HEK293T (cell line): ENCODE measurements at places on chromosomes 5 and 9.
A peak's percentile ranks its signal among the peaks of the same experiment; 100 is the strongest.

DNA sequence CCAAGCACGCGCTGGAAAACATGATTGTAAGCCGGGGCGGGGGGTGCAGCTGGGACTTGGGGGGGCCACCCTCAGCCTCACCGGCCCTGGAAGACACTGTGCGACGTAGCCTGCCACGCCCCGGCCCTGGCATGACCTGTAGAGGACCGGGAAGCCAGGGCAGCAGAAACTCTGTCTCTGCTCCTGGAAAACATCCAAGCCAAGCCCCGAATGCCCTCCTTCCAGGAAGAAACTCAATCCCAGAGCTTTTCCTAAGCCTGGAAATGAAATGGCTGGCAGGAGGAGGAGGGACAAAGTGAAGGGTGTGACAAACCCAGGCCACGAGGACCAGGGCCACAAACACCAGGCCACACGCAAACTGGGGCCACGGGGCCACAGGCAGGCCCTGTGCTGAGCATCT, 55.4 kb downstream of the KCNT1 start:
- no peak for DNase-seq

DNA sequence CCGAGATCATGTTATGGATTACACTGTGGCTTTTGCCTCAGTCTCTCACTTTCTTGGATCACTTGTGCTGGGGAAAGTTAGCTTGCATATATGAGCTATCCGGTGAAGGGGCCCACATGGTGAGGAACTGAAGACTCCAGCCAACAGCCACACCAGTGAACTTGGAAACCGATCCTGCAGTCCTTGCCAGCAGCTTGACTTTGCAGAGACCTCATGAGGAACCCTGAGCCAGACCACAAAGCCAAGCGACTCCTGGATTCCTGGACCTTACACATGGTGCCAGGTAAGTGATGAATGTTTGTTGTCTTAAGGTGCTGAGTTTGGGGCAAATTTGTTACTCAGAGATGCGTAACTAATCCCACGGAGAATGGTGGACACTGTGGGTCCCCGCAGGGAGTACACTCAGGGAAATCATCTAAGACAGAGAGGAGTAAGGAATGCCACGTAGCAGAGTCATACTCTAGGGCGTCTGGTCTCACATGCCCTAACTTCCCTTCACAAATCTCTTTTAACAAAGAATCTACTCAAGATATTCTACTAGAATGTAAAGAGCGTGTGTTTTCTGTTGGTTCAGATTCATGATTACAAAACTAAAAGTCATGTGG, 76.5 kb upstream of the PJA2 start:
- no peak for DNase-seq

GRCh38 chr5:179827680-179828079, 7.0 kb downstream of the SQSTM1 start:
- no peak for DNase-seq

- no peak for DNase-seq
Measured at GRCh38 chr5:124377386-124377785, 369.1 kb downstream of the ZNF608 start.

- DNase-seq = no peak
Measured at GRCh38 chr5:126516852-126517251, 78.2 kb downstream of the ALDH7A1 start.

DNA sequence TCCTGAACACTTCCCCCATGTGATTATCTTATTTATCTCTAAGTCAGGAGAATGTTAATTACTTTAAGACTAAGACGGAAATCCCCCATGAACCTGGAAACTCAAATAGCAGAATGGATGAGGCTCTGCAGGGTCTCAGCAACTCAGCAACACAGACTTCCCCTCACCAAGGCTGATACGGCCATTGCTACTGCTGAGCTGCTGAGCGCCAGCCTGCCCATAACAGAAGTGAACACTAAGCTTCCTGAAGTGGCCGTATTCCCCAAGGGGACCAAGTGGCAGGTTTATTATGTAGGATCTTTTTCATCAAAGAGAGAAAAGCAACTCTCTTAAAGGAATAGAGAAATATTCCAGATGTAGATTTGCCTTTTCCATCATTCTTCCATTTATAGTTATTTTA, 311.1 kb downstream of the RFX3 start:
- DNase-seq = no peak

- DNase-seq = peak; percentile 86
Measured at GRCh38 chr5:177362610-177363507, 5.1 kb downstream of the RGS14 start.

GRCh38 chr9:34218446-34218845, 39.6 kb downstream of the UBAP1 start:
- no peak for DNase-seq

DNA sequence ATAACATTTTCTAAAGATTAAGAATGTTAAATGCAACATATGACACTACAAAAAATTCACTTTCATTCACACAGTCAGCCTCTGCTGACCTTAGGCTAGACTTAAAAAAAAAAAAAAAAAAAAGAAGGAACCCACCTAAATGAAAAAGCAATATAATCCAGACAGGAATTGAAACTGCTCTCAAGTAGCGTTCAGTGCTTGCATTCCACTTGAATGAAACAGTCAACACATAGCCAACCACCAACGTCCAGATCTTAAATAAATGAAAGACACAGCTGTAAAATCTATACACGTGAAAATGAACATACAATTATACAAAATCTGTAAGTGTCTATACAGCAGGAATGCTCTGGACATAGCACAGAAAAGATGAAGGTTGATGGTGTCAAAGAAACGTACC, 11.4 kb downstream of the TMEM245 start:
- DNase-seq = no peak

DNA sequence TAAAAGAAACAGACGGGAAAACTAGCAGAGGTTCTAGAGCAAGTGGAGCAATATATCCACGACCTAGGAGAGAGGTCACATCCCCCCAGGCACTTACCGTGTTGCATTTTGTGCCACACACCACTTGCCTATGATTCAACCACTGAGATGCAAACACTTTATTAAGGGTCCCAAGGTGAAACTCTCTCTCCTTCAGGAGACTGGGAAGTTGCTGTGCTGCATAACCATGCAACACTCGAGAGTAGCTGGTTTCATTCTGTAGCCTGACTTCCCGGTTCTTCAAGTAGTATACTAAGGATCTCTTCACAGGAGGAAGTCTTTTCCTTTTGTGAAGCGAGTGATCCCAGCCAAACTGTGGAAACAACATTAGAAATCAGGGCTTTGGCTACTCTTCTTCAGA, 1.6 kb downstream of the DCAF12 start:
- DNase-seq = no peak

GRCh38 chr5:36624277-36624676, 17.9 kb downstream of the SLC1A3 start:
- DNase-seq = no peak

DNA sequence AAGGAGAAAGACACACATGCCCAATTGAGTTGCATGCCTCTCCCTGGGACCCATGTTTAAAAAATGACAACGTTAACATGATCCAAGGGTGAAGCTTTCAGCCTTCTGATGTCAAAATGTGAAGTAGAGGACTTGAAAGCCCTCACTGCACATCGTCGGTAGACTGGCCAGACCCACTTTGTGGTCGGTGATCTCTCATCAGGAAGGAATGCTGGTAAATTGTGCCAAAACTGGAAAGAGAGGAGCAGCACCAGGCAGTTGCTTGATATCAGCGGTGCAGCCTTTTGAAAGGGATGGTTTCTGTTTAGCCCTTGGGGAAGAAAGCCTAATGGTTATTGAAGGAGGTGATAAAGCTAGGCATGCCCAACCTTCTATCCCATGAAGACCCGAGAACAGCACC, 125.3 kb upstream of the MARCHF11 start:
- no peak for DNase-seq

GRCh38 chr5:67699560-67699959, 503.0 kb upstream of the CD180 start:
- no peak for DNase-seq

DNA sequence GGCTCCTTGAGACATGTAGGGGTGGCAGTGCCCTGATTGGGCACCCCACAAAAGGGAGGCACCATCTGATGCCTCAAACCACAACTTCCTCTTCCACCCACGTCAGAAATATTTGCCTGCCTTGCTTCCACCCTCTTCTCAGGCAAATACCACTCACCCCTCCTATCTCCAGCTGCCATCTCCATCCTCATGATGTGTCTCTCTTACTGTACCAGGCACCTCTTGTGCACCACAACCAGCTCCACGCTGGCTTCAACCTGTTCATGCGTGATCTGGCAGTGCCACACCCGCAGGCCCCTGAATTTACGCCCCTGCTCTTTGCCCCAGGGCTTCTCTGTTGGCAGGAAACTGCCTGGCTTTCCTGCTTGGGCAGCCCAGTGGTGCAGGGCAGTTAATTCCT, 87.8 kb upstream of the HSPA9 start:
- no peak for DNase-seq

DNA sequence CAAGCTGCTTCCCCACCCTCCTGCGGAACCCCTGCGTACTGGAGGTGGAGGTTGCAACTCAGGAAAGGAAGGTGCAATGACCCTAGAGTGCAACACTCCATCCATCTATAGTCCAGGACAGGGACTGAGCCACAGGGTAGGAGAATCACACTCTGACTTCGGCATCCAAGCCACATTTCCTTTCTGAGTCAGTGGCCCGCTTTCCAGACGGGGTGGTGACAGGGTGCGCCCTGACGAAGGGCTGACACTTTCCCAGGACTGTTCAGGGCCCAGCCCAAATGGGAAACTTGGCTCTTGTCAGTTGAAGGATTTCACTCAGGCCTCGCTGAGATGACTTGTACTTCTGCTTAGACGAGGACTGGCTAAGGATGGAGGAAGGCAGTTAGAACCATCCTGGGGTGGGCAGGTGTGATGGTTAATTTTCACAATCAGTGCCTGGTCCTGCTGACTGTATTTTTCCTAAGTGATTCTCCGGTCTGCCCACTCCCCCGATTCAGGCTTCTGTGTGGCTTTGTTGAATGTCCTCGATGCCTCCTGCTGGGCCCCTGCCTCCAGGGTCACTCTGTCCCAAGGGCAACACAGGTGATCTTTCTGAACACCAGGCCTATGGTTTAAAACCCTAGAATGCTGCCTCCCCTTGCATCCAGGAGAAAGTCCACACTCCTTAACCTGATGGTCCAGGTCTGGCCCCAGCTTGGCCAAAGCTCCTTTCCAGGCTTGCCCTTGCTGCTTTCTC, 228.1 kb downstream of the FSTL4 start:
- DNase-seq = no peak

DNA sequence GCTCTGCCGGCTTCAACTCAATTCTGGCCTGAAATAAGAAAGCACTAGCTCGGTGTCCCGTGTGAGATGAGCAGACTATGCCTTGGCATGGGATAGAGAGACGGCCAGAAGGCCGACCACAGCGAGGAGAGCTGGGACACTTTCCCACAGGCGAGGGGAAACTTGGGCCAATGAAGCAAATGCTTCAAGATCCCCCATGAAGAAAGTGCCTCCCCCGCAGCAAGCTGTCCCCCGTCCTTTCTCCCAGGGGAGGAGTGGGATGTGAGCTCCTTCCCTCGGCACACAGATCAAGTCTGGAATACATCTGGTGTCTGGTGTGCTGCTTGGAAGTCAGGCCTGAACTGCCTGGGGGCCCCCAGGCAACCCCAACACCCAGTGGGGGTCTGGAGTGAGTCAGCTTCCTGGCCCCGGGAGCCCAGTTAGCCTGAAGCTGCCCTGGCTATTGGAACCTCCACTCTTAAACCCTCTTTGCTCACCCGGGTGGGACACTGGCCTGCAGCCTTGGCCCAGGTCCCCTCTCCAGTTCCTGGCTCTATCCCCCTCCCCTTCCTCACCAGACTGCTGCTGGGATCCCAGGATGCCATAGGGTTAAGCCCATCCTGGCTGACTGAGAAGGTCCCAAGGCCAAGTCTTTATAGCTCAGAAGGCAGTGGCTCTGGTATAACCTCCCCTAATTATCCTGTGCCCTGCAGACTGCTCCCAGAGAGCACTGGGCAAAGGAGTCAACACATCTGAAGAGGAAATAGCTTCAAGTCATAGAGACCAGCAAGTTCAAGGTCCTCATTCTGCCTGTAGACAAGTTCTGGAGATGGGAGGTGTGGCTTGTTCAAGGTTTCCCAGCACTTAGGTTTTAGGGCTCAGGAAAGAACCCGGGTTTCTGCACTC, 205.3 kb downstream of the TTLL11 start:
- DNase-seq = no peak

GRCh38 chr5:57488215-57488955, 5.8 kb upstream of the ACTBL2 start:
- DNase-seq = no peak

DNA sequence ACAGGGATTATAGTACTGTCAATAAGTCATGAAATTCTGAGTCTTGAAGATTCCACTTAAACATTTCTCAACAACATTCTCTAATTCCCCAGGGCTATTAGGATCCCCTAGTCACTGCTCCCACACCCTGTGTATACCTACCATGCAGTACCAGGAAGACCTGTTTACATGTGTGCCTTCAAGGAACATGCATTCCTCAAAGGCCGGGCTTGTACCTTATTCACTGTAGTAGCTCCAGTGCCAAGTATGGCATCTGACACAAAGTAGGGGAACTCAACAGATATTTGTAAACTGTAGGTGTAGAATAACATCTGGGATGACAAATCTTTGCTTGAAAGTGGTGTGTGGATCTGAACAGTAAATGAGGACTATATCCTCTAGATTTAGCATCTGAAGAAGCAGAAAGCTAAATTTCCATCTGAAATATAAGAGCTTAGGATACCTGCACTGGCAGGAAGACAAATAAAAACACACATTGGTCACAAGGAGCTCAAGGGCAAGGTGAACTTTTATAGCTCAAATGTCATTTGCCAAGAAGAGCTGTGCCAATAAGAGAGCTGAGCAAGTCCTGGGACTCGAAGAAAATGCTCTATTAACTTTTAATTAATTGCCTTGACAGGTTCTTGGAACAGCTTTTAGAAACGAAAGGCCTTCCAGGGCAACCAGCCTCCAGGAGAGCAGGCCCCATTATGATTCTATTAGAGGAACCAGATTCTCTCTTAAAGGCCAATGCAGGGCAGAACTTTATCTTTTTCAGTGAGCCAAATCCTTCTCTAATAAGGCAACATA, 52.3 kb upstream of the MYOT start:
- DNase-seq = no peak

DNA sequence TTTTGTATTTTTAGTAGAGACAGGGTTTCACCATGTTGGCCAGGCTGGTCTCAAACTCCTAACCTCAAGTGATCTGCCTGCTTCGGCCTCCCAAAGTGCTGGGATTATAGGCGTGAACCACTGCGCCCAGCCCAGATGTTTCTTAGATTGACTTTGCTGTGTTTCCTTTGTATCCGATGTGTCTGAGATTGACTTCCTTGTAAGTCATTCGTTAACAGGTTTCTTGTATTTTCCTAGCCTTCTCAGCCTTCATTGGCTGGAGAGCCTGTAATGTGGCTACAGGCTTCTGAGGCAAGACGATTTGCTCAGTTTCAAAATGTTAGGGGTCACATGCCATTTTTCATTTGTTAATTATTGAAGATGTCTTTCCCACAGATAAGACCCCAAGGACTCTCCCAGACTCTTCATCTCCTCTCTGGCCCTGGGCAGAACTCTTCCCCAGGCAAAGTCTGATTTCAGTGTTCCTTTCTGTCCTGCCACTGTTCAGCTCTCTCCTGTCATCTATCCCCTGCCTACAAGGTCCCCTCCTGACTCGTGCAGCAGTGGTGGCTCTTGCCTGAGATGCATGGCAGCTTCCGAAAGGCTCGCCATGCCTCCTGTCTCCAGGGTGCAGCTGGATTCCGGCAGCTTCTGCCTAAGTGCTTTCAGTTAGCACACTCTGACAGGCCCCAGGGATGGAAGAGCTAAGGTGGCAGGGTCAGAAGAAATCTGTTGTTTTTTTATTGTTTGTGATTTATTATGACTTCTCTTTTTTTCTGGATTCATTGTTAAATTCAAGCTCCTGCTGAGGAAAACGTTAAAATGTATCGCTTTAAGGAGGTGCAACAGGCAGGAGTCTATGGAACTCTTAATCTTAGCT, 206.4 kb downstream of the AOPEP start:
- no peak for DNase-seq

GRCh38 chr5:132322266-132322665, 28.1 kb downstream of the SLC22A4 start:
- DNase-seq = no peak

GRCh38 chr5:115796656-115797055, 19.8 kb downstream of the CDO1 start:
- DNase-seq = no peak
